AG08396 (cell line): ENCODE measurements at places on chromosomes 6 and 20.

DNA sequence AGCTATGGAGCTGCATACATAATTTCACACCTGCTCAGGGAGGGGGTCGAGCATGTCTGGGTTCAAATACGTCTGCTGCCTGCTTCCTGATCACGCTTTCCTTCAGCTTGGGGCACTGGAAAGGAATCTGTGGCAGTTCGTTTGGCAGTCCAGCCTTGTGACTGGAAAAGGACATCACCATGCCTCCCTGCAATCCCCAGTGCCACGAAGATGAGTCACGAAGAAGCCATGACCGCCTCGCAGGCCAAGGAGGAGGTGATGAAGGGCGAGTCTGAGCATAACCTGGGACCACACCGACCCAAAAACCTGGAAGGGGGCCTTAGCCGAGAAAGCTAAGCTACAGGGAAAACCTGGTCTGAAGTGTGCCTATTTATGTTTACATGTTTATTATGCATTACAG is 13.1 kb downstream of the JAG1 start:
- no peak for DNase-seq

GRCh38 chr20:45290677-45291355 is 15.8 kb upstream of the RBPJL start:
- DNase-seq = peak; percentile 87

DNA sequence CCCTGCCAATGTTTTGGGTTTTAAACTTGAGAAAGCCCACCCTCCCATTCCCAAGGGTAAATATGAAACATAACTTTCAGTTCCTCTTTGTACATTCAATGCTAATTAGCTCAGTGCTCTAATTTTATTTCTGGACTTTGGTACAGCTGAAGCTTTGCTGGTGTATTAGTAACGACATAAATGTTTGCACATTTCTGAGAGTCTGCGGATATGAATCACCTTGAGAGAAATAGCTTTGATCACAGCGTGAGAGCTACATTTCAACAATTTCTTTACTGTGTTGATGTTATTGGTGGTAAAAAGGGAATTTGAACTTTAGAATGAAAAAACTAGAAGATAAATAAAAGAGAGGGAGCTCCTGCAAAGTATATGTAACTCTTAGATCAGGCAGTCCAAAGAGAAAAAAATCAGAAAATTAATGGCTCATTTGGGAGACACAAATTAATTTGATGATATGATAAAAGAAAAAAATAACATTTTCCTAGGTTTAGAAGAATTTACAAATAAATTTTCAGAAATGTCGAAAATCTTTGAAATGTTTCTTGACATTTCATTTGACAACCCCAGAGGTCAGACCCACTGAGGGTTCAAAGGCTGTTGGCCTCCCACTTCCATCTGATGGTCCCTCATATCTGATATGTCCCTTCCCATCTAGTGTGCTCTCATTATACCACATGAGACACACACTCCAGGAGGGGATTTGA is 38.5 kb upstream of the CAP2 start:
- DNase-seq = peak; percentile 25

DNA sequence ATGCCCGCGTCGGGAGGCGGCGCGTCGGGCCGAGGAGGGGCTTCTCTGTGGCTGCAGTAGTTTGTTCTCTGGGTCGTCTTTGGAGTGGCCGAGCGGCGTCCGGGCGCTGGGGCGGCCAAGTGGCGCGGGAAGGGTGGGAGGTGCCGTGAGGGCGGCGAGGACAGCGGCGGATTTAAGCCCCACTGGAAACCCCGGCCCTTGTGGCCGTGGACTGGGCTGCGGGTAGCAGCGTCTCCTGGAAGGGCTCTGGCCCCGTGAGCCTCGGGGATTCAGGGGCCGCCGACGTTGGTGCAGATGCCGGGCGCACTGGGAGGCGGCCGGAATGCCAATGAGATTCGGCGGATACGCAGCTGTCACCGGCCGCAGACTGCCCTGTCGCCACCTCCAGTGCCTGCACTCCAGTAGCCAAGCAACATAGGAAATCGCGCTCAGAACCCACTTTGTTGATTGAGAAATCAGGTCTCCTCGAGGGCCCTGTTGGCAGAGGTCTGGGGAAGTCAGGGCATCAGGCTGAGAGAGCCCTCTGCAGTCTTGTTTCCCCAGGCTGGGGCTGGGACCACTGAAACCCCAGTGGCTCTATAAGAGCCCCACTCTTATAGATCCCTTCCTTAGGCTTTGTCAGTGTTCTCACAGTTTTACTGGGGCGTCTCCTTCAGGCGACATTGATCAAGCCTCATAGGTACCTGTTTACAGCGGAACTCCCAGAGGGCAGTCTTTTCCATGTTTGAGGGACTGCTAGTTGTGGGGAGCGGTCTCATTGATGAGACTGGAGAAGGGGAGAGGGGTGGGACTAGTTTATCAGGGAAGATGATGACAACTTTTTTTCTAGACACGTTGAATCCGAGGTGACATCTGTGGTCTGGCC is 642 bp downstream of the GZF1 start:
- DNase-seq = peak; percentile 61
